DMS 273 treated with DMSO at 0.1 percent for 48 hours (cell line): ENCODE measurements at places on chromosomes 5 and 9.

- DNase-seq = no peak
Measured at GRCh38 chr9:72363236-72363635, 1.8 kb downstream of the ZFAND5 start.

DNA sequence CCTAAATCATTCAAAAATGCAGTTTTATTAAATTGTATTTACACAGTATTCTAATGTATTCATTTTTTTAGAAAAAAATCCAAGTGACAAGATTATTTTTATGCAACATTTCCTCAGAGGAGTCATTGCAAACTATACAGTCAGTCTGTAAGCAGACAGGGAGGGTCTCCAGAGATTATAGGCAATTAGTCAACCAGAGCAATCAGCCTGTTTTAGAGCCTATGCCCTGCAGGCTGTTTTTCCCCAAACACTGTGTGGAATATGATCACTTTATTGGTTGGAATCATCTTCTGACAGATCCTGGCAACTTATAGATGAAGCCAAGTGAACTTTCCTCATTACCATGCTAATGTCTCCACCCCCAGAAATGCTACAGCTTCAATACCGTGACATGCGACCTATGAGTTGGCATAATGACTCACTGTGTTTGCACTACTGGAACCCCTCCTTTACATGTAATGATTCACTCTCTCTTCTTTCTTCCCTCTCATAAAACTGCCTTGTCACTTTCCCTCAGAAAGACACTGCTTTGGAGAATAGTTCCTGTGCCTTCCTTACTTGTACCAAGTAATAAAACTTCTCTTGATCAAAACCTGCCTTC lies 577.7 kb upstream of the FTMT start:
- no peak for DNase-seq

- no peak for DNase-seq
Measured at GRCh38 chr5:73912821-73913271, 286.9 kb downstream of the ARHGEF28 start.

GRCh38 chr5:73095564-73096238 lies 24.7 kb upstream of the TMEM171 start:
- DNase-seq = no peak

DNA sequence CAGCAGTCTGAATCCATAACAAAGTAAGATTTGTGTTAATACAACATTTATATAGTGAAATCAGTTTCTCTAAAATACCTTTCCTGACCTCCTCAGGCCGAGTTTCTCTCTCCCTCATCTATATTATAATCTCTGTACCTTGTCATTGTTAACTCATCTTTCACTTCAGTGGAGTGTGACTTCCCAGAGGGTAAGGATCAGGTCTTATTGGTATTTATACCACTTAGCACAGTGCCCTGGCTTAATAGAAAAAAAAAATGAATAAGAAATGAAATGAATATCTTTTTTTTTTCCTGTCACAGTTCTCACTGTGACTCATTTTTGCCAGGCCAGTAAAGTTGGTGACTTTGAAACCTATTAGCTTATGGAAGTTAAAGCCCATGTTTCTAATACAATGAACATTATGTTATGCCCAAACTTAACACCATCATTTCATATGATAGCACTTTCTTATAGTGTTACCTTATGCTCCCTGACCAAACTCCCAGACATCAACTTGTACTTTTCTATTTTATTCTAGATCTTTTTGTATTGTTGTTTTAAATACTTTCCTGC lies 90.1 kb downstream of the NR3C1 start:
- no peak for DNase-seq

GRCh38 chr5:149114403-149115312 lies 26.6 kb upstream of the ABLIM3 start:
- peak; percentile 35 for DNase-seq

DNA sequence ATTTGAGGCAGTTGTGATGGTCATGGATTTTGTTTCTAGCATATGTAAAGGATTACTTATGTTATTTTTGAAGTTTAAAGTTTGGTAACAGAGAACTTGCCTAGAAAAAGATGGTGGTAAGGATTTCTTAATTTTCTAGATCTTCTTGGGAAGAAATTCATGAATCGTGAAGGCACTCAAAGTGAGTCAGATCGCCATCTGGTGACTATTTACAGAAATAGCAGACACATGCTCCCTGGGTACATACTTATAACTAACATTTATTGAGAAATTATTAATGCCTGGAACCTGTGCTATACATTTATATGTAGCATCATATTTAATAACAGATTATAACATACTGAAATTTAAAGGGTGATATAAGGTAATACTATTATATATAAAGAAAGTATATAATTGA lies 299.7 kb downstream of the IZUMO3 start:
- DNase-seq = peak; percentile 13

DNA sequence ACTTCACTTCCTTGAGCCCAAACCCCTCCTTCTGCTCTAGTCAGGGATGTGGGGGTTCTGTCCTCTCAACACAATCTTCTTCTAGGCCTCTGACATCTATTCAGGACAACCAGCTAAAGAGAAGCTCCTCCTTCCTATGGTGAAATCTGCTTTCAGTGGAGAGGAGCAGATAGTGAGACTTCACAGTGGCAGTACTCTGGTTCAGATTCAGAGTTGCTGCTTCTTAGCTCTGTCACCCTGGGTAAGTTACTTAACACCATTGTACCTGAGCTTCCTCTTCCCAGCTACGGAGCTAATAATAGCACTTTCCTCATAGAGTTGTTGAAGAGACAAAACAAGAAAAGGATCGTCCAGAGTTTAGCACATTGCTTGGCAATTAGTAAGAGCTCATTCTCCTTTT lies 77.3 kb upstream of the LARP1 start:
- no peak for DNase-seq
